A172 (cell line): ENCODE measurements at places on chromosomes 13 and 19.

DNA sequence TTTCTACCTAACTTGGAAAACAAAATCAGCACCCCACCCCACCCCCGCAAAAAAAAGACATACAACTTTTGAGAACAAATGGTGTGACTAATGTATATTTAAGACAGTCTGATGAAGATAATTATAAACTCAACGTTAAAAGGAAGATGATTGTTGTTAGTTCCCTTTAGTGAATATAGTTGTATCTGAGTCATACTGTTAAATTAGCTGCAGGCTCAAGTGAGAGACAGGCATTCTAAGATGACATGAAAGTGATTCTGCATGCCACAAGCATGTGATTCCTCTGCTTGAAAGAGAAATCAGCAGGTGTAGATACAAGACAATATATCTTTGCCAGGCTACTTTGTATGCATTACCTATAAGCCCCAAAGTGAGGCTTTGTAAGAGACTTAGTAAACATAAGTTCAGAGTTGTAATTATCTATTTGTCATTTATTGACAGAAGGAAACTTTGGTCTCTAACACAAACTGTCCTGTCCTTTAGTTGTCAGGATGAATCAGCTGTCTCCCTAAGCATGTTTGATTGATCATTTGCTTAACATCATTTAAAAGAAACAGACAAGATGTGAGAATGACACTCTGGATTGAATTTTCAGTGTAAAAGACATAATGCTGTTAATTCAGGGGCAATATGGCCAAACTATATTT, 319.4 kb upstream of the HTR2A start:
- DNase-seq = peak; percentile 71

- DNase-seq = no peak
These were observed 715.3 kb downstream of the OLFM4 start for GRCh38 chr13:53743906-53744305.

DNA sequence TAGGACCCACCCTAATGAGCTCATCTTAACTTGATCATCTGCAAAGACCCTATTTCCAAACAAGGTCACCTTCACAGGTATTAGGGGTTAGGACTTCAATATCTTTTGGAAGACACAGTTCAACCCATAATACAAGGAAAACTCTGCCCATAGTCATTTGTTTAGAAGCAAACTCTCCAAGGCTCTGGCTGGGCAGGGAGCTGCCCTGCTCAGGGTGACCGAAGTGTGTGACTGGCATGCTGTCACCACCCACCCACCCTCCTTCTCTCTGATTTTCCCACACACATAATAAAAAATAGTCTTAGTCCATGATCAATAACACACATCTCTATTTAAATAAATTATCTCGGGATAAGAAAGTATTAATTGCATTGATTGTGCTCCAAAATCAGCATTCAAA, 161.1 kb downstream of the KCTD15 start:
- no peak for DNase-seq

DNA sequence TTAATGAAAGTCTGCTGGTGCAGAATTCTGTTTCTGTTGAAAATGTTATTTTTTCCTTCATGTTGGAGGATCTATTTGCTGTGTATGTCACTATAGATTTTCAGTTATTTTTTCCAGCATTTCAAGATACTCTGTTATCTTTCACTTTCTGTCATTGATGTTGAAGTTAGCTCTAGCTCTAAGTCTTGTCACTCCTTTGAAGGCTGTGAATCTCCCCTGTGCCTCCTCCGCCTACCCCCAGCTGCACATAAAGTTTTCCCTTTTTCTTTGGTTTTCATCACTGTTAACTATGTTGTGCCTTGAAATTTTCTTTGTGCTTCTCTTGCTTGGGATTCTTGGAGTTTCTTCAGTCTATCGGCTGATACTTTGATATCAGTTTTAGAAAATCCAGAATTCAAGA, 20.8 kb downstream of the URI1 start:
- no peak for DNase-seq

GRCh38 chr13:49042476-49042875, 66.8 kb downstream of the FNDC3A start:
- DNase-seq = no peak

GRCh38 chr13:49643035-49643646, 14.8 kb downstream of the ARL11 start:
- no peak for DNase-seq

DNA sequence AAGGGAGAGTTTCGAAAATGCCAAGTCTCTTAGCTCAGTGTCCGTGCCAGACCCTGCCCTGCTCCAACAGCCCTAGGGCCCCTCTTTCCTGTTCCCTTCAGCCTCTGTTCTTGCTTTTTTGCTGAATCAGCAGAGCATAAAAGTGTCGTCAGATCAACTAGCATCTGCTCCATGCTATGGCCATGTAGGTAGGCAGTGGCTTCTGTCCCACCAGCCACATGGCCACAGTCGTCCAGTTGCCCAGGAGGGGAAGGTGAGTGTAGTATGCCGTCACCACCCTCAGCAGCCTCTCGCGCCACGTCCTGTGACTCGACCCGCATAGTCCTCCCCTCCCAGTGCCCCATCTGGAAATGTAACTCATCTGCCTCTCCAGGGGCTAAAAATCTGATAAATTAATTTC, 50.9 kb upstream of the ATP11A start:
- DNase-seq = no peak

- no peak for DNase-seq
These were observed 1701.3 kb upstream of the PRR20A start for GRCh38 chr13:55439450-55439849.

DNA sequence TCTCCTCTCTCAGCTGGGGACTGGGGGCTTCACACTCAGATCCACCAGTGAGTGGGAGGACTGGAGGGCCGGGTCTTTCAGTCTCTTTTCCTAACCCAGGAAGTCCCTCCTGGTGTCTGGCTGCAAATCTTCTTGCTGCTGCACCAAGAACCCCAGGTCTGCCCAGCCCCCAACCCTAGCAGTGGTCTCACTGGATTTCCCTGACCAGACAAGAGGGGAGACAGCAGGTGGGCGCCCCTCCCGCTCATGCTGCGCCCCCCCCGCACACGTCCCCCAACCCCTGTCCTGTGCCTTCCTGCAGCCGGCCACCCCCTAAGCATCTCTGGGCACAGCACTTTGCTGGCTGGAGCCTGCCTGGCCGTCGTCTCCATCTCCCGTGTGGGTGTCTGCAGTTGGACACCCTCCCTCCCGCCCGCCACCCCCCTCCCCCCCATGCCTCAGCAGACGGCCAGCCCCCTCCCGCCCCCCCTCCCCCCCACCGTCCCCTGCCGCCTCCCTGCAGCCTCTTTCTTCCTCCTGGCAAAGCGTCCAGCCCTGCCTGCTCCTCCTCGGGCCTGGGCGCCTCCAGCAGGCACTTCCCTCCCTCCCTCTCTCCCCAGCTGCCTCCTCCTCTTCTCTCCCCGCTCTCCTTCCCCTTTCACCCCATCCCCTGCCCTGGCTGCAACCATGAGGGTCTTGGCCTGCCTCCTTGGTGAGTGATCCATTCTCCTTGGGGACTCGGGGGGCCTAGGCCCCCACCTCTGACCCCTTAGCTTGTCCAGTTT, at the start of gene SSC5D:
Gene SSC5D (plus strand): TSS at position 513 of the 764 bp plus-strand sequence. CDS start 154 bp downstream, at position 667.
- no peak for DNase-seq

DNA sequence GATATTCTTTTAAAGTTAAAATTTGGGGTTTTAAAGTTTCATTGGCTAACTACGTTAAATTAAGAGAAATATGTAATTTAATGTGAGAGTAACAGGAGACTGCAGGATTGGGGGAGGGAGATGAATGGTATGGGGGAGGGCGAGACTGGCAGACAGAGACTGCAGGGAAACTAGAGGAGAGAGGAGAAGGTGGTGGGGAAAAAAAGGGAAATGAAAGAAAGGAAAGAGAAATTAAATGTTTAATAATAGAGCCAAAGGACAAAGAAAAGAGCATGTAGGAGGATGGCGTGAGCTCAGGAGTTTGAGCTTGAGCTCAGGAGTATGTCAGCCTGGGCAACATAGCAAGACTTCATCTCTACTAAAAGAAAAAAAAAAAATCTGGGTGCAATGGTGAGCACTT, 115.9 kb downstream of the RFC3 start:
- DNase-seq = no peak

GRCh38 chr19:51809787-51810186, 14.8 kb downstream of the FPR3 start:
- DNase-seq = no peak

DNA sequence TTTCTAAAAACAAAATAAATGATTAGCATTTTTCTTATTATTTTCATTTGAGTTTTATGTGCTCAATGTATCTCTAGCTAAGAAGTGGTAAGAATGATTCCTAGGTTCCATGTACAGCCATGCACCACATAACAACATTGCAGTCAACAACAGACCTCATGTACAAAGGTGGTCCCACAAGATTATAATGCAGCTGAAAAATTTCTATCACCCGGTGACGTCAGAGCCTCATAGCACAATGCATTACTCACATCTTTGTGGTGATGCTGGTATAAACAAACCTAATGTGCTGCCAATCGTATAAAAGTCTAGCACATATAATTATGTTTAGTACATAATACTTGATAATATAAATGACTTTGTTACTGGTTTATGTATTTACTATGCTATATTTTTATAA, 120.5 kb downstream of the SLC7A1 start:
- peak; percentile 60 for DNase-seq

DNA sequence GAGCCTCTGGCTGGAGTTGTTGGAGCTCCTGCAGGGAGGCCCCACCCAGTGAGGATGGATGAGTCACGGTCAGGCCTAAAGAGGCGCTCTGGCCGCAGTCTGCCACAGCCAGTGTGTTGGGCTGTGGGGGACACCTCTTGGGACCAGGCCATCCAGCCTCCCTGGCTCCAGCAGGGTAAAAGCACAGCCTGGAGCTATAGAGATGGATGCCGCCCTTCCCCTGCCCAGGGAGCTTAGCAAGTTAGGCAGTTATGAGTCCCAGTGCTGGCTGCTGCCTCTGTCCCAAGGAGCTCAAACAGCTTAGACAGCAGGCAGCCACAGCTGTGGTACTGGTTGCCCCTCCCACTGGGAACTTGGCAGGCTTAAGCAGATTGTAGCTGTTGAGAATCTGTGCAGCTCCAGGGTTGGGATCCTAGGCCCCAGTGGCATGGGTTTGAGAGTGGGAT, 100.9 kb downstream of the NDFIP2 start:
- DNase-seq = peak; percentile 81

DNA sequence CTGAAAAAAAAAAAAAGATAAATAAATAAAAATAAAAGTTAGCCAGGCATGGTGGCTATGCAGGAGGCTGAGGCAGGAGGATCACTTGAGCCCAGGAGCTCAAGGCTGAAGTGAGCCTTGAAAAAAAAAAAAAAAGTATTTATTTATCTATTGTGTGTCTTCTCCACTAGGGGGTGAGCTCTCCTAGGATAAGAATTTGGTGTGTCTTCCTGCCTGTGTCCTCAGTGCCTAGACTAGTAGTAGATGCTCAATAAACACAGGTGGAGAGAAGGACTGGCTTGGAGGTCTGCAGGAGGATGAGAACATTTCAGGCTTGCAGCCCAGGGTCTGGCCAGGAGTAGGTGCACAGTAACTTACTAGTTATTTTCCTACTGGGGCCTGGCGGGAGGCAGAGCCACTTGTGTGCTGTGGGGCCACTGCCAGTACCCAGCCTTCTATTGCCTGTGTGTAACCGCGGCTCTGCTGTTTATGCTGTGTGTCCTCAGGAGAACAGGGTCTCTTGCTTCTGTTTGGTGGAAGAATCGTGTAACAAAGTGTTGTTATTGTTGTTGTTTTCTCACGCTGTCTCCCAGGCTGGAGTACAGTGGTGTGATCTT, 5.4 kb downstream of the LMTK3 start:
- peak; percentile 21 for DNase-seq

GRCh38 chr19:10565028-10565566, 713 bp downstream of the KRI1 start:
- DNase-seq = peak; percentile 32

- no peak for DNase-seq
These were observed 600.0 kb downstream of the KCTD12 start for GRCh38 chr13:76286178-76286577.

- DNase-seq = no peak
These were observed 51.3 kb downstream of the WDR87 start for GRCh38 chr19:37855098-37855497.

- DNase-seq = no peak
These were observed 101.1 kb downstream of the DNAJC15 start for GRCh38 chr13:43124490-43124889.

GRCh38 chr19:41025411-41025810, 34.3 kb downstream of the CYP2B6 start:
- DNase-seq = no peak

DNA sequence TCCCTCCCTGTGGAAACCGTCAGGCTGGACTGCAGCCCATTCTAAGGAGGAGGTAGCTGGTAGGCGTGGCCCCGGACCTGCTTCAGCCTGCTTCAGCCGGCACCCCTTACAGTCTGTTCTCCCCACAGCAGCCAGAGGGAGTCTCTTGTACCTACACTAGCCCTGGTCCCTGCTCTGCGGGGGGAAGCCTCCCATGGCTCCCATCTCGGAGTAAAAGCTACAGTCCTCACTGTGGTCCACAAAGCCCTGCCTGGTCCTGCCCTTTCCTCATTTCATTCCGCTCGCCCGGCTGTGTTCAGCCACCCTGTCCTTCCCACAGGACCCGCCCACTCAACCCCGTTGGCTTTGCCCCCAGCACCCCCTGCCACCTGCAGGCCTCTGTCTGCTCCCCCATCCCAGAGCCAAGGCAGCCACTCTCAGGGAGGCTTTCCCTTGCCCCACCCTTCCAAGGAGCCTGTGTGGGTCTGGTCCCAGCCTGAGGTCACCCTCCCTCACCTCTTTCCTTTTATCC, 1.3 kb downstream of the PGLYRP1 start:
- no peak for DNase-seq

- no peak for DNase-seq
These were observed at the start of gene RGL3 for GRCh38 chr19:11418549-11419506. TSS of gene RGL3 (minus strand) at chr19:11419314. CDS start at chr19:11419278, 36 bp downstream.

DNA sequence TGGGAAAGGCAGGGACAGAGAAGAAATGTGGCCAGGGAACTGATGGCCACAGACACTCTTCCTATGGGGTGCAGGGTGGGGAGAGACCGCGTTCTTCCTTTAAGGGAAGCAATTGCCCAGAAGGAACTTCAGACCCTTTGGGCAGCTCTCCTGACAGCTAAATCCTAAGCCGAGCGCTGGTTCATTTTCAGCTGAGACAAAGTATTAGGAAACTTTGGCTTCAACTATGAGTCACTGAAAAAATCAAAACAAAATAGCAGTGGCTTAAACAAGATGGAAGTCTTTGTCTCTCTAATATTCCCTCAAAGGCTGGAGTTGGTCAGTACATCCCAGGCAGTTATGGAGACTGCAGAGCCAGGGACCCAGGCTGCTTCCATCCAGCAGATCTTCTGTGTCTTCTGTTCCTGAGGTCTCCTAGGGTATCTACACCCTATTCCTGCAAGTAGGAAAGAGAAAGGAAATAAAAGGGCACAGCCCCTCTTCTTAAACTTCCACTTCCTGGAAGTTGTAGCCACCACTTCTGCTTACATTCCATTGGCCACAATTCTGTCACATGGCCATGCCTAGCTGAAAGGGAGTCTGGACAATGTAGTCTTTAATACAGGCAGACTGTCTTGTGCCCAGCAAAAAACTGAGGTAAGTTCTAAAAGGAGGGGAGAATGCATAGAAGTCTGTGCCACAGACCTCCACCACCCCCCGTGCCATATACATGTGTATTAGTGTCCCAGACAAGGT, 163.5 kb downstream of the KATNAL1 start:
- peak; percentile 27 for DNase-seq
